ENCODE measurements at places on chromosomes 11 and 22.
A peak's percentile ranks its signal among the peaks of the same experiment; 100 is the strongest.

GRCh38 chr22:32325811-32326237, 31.8 kb upstream of the RFPL3 start:
- DNase-seq = no peak

DNA sequence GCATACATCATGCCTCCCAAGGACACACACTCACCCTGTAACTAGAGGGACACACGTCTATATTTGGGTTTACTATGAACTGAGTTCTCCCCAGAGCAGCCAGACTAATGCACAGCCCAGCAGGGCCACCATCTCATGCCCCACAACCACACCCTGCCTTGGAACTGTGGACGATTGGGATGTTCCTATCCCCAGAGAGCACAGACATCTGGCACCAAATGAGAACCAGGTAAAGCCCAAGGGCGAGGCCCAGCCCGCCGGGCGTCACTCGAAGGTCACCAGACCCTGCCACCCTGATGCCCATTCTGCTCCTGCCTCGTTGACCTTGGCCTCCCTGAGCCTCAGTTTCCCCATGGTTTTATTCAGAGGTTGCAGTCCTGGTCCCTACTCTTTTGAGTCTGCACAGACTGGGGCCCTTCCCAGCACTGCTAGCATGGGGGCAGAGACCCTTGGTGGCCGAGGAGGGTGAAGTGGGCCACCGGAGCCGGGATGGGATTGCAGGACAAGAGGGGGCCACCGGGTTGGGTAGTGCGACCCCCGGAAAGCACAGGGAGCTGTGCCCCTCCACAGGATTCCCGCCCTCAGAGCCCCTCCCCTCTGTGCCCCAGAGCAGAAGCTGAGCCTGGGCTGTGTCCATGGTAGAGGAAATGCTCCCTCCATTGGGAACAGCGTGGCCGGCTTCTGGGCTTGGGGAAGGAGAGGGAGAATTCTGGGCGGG, 56.8 kb downstream of the IGLL5 start:
- DNase-seq = no peak

GRCh38 chr11:73647459-73648100, 1.2 kb downstream of the PLEKHB1 start:
- peak; percentile 76 for DNase-seq

GRCh38 chr11:70790671-70791300, 392.5 kb downstream of the CTTN start:
- DNase-seq = no peak

- DNase-seq = no peak
These were observed 48.5 kb downstream of the PPP6R3 start for GRCh38 chr11:68509066-68509465.

GRCh38 chr11:113562981-113563461, 87.8 kb upstream of the DRD2 start:
- DNase-seq = no peak

GRCh38 chr22:24407278-24407665, 20.1 kb upstream of the ADORA2A start:
- DNase-seq = no peak

GRCh38 chr11:103803062-103803461, 233.4 kb upstream of the DDI1 start:
- no peak for DNase-seq
